ENCODE measurements at places on chromosomes 2 and 18.

DNA sequence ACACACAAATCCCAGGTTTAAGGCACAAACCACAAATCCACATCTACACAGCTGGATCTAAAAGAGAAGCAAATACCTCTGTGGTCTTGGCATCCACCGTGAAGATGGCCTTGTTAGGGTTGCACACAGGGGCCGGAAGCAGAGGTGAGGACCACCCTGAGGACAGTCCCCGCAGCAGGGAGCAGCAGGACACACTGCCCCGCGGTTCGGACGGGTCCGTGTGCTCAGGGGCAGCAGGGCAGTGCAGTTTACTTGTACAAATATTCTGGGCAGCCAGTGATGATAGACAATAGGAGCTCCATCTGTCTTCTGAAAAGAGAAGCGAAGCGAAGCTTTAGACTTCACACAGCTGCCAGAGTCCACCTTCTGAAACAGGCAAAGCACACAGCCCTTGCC, 8.8 kb downstream of the PASK start:
- DNase-seq: no peak

DNA sequence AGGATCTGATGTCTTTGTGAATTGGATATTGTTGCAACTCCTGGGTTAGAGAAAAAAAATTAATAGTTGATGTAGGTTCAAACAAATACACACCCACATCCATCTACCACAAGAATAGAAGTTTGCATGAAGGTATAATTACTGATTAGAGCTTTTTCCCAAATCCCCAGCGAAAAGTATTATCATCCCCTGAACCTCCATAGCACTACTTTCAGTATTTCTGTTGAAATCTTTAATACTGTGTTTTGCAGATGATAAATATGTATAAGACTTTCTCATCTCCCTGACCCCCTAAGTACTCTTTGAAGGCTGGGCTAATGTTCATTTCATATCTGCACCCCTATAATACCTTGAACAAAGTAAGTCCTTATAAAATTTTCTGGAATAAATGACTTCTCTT, 6.4 kb downstream of the FN1 start:
- DNase-seq: no peak

DNA sequence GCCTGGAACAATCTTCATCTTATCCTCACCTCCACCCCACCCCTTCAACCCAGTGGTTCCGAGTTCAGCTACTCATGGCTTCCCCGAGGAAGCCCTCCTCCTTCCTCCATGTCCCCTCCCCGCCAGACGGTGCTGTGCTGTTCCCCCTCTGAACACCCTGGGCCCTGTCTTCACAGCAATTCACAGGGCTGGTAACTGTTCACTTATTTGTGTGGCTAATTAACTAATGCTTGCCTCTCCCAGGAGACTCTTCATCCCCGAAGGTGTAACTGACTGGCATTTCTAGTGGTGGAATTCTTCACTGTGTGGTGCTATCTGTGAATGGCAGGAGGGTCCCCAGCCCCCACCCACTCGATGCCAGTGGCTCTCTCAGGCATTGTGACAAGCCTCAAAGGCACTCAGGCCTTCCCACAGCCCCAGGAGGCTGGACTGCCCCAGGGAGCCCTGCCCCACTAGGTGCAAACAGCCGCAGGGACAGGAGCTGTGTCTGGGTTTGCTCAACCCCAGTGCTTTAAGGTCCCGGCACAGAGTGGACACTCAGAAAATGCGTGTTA, 133.7 kb upstream of the ID2 start:
- DNase-seq: no peak

GRCh38 chr2:85156153-85156552, 23.0 kb downstream of the TCF7L1 start:
- DNase-seq: no peak

GRCh38 chr18:21408681-21409080, 166.6 kb downstream of the GREB1L start:
- no peak for DNase-seq

- no peak for DNase-seq
These were observed 234.8 kb downstream of the SOX11 start for GRCh38 chr2:5926871-5927512.

DNA sequence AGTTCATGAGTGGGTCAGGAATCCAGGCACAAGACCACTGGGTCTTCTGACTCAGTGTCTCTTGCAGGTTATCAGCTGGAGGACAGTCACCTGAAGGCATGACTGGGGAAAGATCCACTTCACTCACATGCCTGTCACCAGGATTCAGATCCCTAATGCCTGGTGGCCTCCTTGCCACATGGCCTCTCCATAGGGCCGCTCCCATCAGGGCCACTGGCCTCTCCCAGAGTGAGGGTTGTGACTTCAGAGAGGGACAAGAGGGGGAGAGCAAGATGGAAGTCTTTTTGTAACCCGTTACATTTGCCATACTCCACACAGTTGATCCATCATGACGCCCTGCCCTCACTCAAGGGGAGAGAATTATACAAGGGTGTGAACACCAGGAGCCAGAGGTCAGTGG, 13.0 kb upstream of the OTOS start:
- DNase-seq: no peak

DNA sequence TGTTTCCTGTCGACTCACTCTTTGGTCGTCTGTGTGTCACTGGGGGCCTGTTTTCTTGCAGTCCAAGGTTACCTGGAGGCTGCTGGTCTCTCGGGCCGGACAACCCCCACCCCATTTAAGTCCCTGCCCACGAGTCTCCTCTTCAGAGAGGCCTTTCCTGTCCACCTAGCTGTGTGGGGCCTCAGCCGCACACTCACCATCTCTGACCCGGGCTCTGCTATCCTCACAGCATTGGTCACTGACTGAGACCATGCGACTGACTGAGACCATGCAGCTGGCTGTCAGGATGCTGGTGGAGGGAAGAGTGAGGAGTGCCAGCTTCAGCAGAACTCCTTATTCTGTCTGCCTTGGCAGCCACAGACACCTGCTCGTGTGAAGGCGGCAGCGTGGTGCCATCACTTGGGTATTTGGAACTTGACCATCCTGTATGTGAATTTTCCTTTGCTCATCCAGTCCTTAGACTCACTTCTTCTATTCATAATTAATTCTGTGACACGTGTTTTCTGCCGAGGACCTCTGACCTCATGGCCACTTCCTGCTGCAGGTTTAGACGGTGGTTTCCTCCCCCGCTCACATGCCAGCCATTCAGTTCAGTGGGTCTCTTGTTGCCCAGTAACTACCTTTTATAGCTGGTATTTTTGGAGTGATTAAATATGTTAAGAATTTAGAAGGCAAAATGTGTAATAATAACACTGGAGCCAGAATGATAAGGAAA, 47.5 kb upstream of the ASB1 start:
- DNase-seq: no peak

DNA sequence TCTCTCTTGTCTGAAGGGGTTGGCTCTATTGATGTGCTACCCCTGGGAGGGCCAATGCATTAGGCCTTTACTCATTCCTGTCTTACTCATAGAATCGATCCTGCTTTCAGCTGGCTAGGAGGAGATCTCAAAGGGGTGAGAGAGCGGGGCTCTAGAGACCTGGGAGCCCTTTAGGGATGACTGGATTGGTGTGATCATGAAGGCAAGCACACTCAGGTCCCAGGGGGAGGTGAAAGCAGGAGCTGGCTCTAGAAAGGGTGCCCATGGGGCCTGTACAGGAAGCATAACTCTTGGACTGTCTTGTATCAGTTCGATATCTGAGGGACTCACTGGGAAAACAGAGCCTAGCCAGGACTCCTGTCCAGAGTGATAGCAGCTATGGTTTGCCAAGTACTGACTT, 47.8 kb downstream of the INPP4A start:
- DNase-seq: no peak

DNA sequence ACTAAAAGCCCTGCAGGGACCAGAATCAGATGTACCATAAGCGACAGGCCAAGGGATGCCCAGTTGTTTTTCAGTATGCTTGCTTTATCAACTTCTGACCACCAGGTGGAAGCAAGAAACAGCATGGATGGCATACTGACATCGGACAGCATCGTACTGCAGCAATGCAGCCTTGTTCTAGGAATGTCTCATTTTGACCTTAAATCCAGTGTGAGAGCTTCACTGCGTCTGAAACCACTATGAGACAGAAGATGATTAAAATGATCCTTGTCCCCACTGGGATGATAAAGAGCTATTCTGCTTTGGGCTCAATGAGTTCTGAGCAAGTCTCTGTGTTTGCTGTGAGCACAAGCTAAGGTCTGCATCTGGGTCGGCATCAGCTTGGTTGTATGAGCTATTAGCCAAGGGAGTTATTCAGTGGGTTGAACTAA, 54.3 kb downstream of the CDK15 start:
- DNase-seq: peak; percentile 17

GRCh38 chr18:5444269-5444668, 99.5 kb downstream of the EPB41L3 start:
- DNase-seq: no peak

GRCh38 chr2:230953845-230954244, 28.8 kb upstream of the GPR55 start:
- no peak for DNase-seq

DNA sequence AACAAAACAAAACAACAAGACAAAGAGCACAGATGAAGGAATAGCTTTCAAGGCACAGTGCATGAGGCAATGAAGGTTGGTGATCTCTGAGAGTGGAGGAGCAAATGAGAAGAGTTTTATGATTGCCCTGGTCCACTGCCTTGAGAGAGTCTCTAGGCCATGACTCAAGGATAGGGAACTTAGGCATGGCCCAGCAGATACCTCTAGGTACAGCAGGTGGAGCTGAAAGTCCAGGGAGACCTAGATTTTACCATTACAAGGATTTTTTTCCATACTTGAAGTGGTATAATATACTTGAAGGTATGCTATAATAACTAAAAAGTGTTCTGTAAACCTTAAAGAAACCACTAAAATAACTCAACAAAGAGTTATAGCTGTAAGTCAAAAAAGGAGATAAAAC, 239.5 kb upstream of the KLHL29 start:
- no peak for DNase-seq

DNA sequence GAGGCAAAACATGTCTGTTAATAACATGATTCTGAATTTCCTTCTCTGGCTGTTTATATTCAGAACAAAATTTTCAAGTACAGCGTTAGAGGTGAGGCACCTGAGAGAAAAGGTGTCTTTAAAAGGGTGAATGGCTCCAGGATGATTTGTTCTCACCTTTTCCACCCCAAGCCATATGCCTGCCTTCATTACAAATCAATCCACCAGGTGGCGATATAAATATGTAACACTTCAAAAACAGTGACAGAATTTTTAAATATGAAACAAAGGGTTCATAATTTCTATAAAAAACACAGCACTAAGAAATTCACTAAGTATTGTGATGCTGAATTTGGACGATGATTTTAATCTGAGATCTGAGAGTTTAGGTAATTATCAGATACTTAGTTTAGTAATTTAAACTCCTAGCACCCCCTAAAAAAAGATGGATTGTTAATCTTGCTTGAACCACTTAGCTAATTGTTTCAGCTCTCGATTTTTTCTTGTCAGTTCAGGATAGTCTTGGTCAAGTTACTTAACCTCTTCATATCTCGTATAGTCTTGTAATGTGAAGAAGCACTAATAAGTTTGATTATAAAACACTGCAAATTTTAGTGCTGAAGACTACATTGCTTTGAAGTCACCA, 528.8 kb downstream of the CPS1 start:
- DNase-seq: no peak

DNA sequence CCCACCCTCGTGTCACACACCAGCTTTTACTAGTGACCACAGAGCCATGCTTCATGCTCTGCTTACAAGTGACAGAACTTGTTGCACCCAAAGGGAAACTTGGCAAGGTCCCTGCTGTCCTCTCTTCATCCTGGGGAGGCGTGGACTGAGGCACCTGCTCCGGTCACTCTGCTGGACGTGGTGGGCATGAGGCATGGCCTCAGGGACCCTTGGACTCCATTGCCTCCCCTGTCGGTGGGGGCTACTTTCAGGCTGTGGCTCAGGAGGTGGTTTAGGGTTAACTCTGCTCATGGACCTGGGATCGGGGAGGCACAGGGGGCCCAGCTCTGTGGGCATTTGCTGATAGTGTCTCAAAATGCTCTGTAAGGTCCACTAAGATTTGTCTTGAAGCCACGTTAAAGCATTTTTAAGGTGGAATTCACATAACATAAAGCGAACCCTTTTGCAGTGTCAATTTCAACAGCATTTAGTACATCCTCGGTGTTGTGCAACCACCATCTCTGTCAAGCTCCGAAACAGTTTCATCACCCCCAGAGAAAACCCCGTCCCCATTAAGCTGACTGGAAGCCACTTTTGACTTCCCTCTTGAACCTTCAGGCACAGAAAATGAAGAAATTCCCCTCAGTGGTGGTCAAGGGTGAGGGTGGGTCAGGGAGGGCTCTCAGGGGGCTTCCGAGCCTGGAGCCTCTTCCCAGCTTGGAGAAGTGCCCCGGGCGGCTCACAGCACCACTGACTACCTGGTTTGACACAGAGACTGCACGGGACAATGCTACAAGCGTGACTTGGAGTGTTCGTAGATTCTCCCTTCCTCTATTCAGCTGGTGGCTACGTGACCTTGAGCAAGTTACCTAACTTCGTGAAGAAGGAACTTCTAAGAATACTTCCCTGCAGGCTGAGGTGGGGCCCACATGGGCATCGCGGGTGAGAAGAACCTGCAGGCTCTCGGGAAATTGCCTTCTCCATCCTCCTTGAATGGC, 100.0 kb upstream of the HDAC4 start:
- no peak for DNase-seq

GRCh38 chr2:74259191-74259590, 60.8 kb downstream of the MTHFD2 start:
- no peak for DNase-seq

DNA sequence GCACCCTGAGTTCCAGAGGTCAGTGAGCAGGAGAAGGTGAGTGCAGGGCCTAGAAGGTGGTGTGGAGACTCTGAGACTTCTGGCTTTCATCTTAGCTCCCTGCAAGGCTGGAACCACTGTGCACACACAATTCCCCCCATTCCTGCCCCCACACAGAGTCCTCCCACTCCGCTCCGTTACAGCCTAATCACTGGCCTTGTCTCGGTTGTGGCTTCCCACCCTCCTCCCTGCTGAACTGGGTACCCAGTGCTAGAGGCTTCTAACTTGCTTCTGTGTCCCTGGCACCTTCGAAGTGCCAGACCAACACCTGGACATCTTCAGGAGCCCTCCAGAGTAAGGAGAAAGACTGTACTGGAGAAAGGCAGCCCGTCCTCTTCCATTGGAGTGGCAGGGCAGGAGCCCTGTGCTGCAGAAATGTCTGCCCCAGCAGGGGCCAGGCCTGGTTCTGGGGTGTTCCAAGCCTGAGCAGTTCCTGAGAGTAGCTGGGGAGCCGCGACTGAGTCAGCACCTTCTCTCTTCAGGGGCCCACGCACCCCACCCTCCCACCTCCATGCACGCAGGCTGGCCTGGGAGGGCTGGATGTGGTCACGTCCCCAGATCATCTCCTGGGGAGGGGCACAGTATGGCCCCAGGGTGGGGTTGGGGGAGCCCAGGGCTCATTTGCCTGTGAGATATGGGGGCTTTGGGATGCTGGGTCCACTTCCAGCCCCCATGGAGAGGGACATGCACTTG, 23.4 kb downstream of the CROCC2 start:
- no peak for DNase-seq
